ENCODE measurements at places on chromosomes 5 and 9.
A peak's percentile ranks its signal among the peaks of the same experiment; 100 is the strongest.

DNA sequence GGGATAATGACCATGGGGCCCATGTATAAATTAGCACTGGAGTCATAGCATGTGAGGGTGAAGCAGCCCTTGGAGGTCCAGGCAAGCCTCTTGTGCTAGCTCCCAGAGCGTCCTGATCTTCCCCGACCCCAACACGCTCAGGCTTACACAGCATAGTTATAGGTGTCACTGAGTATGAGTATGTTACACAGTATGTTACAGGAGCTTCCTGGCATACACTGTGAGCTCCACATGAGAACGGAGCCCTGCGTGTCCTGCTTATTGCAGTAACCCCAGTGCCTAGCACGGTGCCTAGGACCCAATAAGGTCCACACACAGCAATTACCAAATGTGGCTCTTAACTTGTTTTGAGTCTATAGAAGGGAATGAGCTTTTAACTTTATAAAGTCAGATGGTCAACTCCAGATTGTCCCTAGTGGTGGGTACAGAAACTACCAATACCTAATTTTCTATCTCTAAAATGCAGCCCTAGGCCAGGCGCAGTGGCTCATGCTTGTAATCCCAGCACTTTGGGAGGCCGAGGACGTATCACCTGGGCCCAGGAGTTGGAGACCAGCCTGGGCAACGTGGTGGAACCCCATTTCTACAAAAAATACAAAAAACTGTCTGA, 64.1 kb downstream of the PLAC8L1 start:
- peak; percentile 30 for DNase-seq

DNA sequence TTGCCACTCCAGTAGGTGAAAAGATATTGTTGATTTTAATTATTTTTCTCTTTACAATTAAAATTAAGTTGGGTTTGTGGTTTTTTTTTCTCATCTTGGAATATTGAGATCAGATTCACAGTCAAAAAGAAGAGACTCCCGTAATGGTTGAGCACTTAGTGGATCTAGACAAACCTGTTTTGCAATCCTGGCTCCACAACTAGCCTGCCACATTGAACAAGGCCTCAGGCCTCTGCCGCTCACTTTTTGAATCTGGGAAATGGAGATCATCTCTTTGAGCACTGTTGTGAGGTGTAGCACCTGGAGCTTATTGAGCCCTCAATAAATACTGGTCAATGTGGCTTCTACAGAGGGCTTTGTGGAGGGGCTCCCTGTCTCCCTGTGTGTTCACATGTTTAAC, 37.1 kb upstream of the RARS1 start:
- DNase-seq: no peak

GRCh38 chr5:33362915-33363314, 77.8 kb upstream of the TARS1 start:
- peak; percentile 17 for DNase-seq

DNA sequence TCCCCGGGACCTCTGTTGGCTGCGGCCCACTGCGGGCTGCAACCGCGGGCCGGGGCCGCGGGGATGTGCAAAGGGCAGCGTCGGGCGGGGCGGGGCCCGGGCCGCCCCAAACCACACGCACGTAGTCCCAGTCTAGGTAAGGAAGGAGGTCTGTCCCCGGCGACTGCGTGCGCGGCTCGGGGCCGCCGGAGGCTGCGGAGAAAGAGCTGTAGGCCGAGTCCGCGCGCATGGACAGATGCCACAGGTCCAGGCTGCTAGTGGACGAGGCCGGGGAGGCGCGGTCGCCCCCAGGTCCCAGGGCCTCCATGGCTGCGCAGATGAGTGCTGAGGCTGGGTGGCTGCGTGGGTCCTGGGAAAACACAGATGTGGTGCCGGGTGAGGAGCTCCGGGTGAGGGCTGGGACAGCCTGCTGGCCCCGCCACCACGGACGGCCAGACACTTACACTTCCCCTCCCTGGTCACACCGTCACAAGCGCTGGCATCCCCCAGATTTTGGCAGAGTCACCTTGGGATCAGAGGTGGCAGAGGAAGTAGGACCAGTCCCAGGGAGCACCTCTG, 4.5 kb downstream of the SHROOM1 start:
- no peak for DNase-seq

- no peak for DNase-seq
Measured at GRCh38 chr5:144335561-144335960, 164.9 kb downstream of the KCTD16 start.

GRCh38 chr5:31479706-31480105, 52.2 kb downstream of the DROSHA start:
- DNase-seq: no peak

GRCh38 chr9:114681594-114682332, at the start of gene TEX48:
TEX48 (minus strand) TSS chr9:114682192; CDS start chr9:114671723, 10,469 bp downstream.
- DNase-seq: peak; percentile 76

DNA sequence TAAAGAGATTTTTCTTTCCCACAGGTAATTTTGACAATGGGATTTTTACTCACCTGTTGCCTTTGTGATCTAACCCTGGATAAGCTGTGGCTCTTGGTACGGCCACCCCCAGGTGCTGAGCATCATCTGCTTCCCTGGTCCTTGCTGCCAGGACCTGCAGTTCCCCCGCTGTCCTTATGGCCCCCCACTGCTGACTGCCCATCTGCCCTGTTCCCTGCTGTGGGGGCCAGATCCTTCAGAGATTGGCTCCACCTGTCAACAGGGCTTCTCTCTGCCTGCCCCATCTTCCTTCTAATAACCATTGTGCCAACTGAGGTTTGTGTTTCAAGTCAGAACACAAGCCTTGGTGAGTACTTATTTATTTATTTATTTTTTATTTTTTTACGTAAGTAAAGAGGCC, 183.3 kb downstream of the MAPKAP1 start:
- DNase-seq: no peak

GRCh38 chr5:154352960-154353548, 92.7 kb upstream of the SAP30L start:
- DNase-seq: no peak

GRCh38 chr5:14597080-14597479, 15.5 kb downstream of the OTULINL start:
- DNase-seq: no peak

DNA sequence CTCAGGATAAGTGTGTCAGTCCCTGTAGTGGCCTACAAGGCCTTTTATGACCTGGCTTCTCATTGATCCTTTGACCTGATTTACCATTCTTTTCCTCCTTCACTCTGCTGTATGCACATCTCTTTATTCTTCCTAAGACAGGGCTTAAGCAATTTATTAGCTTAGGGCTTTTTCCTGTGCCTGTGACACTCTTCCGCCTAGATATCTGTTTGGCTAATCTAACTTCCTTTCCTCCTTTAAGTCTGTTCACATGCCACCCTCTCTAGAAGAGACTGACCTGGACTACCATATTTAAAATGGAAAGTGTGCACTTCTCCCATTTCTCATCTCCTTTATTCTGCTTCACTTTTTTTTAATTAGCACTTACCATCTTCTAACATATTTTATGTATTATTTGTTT, 29.1 kb downstream of the FOCAD start:
- DNase-seq: no peak

DNA sequence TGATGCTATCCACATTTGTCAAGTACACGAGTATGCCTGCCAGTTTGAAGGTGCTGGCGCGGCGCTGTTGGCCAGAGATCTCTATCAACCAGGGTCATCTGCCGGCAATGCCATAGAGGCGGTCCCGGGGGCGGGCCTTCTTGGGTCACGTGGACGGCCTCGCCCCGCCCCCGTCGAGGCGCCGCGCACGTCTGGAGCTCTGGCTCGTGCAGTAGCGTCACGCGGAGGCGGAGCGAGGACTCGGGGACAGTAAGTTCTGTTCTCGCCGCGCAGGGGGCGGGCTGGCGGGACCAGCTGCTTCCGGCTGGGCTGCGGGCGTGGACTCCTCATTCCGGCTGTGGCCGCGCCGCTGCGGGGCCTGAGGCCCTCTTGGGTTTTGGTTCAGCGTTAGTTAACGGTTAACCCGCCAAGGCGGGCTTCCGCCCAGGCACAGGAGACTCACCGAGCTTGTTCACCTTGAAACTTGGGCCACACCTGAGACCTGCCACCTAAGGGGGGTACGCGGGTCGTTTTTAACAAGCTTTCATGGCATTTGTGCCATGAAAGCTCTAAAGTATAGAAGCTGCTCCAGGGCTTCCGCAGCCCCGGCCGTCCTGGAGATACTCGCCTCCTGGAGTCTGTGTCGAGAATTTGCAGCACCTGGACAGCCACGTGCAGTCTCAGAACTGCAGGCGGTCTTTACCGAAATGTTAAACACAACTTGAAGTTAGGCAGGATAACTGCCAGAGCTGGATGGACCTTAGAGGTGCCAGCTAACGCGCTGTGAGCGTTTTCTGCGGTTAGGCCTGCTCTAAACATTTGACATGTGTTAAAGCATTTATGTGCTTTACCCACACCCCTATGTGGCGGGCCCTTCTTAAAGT, at the start of gene RFESD:
Gene RFESD, plus strand, starts transcription at position 209 of the 863 bp plus-strand sequence. CDS start 5,495 bp downstream, outside the sequence.
- DNase-seq: peak; percentile 97

- DNase-seq: peak; percentile 18
Measured at GRCh38 chr9:137406876-137407589, 15.9 kb downstream of the EXD3 start.

DNA sequence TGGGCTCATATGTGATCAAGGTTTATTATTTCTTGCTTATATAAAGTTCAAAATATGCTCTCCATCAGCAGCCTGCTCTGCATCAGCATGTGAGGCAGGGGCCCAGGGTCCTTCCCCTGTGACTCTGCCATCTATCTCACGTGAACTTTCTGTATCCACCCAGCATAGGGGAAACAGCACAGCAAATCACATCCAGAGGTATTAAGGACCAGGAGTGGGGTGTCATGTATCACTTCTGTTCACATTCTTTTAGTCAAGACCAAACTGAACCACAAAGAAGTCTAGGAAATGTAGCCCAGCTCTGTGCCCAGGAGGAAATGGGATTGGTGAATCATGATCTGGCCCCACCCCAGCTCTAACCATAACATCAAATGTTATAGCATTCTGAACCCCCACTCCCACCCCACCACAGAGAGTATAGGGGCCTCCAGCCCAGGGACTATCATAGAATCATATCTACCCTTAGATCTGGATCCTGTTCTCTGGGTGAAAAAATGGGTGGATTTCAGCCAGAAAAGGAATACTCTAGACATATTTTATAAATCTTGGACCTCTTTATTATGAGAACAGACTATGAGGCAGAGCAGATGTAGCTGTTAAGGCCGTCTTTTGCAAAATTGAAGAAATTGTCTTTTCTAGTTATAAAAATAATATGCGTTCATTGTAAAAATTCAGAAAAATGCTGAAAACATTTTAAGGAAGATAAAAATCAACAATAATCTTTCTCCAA, 473.7 kb downstream of the ARHGEF28 start:
- DNase-seq: no peak

- no peak for DNase-seq
Measured at GRCh38 chr9:100269656-100270055, 83.1 kb downstream of the TEX10 start.

DNA sequence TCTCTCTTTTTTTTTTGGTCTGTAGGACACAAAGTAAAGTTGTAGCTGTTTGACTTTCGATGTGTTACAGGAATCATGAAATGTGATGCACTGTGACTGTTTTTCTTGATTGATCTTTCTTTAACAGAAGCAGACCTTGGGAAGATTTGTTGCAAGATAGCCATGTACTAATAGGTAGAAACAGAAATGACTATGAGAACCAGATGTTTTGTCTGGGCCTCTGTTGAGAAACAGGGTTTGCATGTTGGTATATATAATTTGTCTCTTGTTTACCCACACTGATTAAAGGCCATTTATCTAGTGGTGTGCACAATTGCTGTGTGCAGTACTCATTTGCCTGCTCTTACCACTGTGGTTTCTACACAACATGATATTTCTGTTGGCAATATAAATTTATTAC, 125.1 kb downstream of the HACD4 start:
- no peak for DNase-seq

DNA sequence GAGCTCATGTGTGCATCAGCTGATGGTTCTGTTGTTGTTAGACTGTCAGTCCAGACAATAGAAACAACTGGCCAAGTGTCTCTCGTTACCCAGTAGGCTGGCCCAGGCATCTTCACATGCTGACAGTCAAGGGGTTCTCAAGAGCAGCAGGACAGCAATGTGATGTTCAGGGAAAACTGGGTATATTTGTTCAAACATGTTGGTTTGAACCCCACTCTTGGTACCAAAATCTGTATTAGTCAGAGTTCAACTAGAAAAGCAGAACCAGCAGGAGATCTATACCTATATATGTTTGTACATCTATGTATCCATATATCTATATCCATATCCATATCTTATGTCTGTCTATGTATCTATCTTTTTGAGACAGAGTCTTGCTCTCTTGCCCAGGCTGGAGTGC, 108.1 kb downstream of the LRRC70 start:
- DNase-seq: no peak

DNA sequence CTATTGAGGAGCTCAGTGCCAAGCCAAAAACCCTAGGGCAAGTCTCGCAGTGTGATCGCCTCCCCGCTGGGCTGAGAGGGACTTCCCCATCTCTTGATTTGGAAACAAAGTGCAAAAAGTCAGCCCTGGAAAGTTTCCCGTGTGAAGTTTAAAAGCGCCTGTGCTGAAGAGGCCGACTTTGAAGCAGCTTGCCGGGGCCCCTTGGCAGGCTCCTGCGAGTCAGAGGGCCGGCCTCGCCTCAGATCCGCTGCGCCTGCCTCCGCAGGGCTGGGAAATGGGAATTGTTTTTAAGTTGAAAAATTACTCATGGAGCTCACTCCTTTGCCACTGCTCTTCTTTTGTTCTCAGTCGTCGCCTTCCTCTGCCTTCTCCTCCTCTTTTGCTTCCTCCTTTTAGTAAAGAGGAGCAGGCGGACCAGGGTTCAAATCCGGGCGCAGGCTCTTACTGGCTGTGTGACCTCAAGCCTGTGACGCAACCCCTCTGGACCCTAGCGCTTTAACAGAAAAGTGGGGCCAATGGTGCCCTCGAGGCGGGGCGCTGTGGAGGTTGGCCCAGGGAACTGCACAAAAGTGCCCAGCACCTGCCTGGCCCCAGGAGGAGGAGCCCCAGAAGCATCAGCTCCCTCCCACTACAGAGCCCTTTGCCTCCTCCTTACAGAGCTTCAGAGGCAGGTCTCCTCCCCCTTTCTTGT, 14.7 kb upstream of the LHX2 start:
- no peak for DNase-seq

GRCh38 chr9:126626127-126626925, 12.6 kb downstream of the LMX1B start:
- DNase-seq: no peak

DNA sequence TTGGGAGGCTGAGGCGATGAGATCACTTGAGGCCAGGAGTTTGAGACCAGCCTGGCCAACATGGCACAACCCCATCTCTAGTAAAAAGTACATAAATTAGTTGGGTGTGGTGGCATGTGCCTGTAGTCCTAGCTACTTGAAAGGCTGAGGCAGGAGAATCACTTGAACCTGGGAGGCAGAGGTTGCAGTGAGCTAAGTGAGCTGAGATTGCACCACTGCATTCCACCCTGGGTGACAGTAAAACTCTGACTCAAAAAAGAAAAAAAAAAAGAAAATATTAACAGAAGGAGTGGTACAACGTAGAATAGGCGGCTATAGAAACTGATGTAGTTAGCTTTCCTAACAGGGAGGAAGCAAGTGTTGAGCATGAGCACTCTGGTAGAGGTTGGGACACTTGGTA, 59.9 kb downstream of the PBX3 start:
- DNase-seq: peak; percentile 63

GRCh38 chr9:137234055-137234697, 3.5 kb downstream of the SLC34A3 start:
- DNase-seq: no peak
